Osteoblast (primary cell): ENCODE measurements at places on chromosomes 4 and X. TPM values are rescaled to one million over a fixed set of nuclear protein-coding genes. Genes with fewer than 3 reads are reported as not detected.

NXF2B gene
- not detected in 2 replicates for total RNA-seq

DGKK gene
- total RNA-seq, result not detected in 2 replicates

CNOT6L gene
- total RNA-seq, result 15.2 and 17.4 TPM in 2 replicates

PDGFRA gene
- 316 and 373 TPM in 2 replicates for total RNA-seq

CLCN5 gene
- total RNA-seq, result 13.0 and 13.8 TPM in 2 replicates

PDE5A gene
- 140 and 157 TPM in 2 replicates for total RNA-seq

ANOS1 gene
- 1.1 and 1.5 TPM in 2 replicates for total RNA-seq

ARHGAP36 gene
- not detected in 2 replicates for total RNA-seq

CXCL1 gene
- total RNA-seq, result 0.29 and 4.7 TPM in 2 replicates

ARMCX1 gene
- 67.7 and 70.1 TPM in 2 replicates for total RNA-seq

CYLC1 gene
- not detected in 2 replicates for total RNA-seq

DNA sequence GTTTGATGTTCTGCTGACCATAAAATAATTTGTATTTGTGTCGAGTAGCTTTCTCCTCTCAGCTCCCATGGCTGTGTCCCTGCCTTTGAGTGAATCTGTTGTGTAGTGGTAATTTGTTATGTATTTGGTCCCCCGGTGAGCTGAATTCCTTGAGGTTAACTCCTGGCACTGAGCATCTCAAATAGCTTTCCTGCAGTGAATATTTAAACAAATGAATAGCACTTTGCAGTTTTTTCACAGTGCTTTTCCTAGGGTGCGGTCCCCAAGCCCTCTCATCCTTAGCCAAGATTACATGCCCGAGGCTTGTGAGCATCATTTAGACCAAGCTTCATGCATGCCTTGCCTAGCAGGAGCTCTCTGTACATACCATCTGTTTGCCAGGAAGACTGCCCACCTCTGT, 74.2 kb downstream of the CLDN34 start:
- DNase-seq, result no peak

GRCh38 chrX:39969819-39970504, 127.8 kb downstream of the BCOR start:
- DNase-seq, result no peak

DNA sequence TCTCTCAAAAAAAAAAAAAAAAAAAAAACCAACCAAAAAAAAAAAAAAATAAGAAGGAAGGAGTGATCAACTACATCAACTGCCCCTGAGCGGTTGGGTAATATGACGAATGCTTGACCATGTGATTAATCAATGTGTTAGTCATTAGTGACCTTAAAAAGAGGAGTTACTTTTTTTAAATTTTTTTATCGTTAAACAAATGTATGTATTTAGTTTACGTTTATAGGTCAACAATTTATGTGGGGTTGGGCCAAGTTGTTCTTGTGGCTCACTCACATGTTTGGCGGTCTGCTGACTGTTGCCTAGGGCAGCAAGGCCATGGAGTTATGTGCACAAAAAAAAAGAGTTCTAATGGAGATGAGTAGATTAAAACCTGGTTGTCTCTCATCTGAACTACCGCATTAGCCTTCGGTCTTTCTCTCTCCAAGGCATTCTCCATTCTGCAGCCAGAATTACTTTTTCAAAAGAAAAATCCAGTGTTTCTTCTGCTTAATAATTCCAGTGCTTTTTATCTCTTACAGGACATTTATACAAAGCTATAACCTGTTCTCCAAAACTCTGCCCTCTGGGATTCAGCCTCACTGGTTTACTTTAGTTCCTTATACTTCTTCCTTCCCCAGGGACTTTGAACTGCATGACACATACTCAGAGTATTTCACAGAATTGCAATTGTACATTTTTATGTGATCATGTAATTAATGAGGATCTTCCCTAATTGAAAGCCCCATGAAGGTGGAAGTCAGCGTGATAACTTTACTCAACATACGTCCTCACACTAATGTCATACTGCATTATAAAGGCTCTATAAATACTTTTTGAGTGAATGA, 505.5 kb downstream of the ANKRD50 start:
- DNase-seq, result peak; percentile 44

DNA sequence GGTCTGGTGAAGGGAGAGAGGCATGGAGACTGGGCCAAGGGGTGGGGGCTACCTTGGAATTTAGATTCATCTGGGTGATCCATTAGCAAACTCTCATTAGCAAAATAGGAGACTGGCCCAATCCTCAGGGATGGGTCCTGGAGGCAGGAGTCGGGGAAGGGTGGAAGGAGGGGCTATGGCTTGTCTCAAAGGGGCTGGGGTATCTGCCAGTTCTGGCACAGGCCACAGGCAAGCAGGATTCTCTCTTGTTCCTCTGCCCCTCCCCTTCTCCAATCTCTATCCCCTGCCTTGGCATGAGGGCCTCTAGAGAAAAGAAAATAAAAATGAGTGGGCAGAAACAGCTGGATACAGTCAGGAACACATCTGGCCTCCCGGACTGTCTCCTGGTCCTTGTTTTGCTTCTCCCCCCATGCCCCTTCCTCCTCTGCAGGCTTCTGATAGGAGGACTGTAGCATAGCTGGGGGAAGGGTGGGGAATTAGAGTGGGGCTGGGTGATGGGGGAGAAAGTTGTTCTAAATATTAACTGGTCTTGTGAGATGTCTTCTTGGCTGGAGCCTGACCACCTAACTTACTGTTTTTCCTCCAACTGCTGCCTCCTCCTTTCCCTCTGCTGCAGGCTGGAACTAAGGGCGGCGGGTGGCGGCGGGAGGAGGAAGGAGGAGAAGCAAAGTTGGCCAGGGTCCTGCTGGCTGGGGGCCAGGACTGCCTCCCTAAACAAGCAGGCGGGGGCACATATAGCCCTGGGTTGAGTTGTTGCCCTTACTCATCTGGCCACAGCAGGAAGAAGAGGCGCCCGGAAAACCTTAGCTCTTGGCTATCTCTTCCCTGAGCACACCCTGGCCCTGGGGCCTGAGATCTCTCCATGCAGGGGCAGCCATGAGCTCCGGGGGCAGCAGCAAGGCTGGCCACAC, 53.3 kb upstream of the LAS1L start:
- DNase-seq, result peak; percentile 70

DNA sequence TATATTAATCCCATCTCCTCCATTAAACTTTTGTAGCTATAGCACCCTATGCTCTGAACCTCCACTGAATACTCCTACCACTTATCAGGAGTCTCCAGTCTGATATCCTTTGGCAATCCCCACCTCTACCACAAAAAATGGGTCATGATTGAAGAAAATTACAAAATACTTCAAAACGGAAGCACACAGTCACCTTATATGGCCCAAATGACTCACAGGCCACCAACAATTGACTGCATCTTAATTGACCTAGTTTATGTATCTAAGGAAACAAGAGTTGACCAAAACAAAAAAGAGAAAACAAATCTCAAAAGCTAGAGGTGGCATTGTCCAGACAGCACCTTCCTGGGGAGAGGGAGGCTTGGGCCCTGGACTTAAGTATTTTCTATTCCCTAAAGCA, 120.0 kb upstream of the DIAPH2 start:
- DNase-seq, result no peak

DNA sequence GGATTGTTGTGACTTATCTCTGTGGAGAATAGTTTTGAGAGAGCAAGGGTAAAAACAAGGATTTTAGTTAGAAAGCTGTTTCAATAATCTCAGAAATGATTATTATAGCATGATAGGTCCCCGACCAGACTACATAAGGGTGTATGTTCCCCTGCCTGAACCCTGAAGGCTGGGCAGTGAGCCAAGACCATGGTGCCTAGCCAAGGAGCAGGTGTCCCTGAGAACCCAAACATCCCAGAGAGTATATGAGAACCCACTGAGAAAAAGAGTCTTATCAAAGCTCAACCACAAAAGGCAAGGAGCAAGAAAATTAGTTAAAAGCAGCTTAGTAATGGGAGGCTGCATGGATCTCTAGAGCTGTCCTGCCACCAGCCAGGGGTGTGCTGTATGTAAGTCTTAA, 94.9 kb upstream of the UNC5C start:
- DNase-seq, result no peak

- no peak for DNase-seq
Observed at GRCh38 chrX:69795702-69796101, 179.8 kb downstream of the EDA start.

DNA sequence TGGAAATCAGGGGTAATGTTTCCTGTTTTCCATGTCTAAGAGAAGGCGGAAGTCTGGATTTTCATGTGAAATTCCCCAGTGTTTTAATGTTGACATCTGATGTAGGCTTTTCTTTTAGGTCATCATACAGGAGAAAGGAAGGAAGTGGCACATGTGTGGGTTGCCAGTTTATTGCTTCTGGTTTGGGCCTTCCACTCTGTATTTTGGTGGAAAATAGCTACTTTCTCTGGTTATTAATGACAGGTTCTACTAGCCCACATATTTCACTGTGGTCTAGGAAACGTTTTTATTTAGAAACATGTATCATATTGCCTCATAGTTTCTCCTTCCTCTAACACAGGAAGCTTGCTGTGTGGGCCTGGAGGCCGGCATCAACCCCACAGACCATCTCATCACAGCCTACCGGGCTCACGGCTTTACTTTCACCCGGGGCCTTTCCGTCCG, 7.2 kb downstream of the PDHA1 start:
- DNase-seq, result no peak

GRCh38 chr4:128384091-128384520, 96.5 kb upstream of the PGRMC2 start:
- no peak for DNase-seq

GRCh38 chr4:8114456-8115202, 44.0 kb downstream of the ABLIM2 start:
- peak; percentile 70 for DNase-seq

DNA sequence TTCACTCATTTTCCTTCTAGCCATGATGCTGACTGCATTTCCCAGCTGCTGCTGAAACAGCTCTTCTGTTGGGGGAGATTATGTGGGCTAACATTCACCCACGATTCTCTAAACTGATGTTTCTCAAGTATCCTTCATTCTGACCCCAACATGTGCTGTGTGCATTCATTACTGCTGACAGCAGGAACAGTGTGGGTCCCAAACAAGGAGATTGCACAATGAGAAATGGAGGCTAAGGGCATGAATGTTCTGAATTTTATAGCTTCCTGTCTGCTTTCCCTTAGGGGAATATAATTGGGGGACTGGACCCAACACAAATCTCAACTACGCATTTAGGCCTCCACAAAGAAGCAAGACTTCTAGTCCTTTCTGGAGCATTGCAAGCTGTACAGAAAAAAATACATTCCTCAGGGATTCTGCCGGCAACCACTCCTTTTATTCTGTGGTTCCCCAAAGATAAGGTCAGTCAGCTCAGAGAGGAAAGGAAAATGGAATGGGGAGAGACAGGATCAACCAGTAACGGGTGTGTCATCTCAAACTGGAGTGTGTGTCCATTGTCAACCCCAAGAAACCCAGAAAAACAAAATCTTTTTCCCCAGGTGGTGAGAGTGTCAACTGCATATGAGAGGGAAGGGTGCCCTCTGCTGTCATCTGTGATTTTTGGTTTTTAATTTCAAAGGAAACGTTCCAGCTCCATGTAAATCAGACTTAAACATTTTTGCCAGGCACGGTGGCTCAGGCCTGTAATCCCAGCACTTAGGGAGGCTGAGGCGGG, 81.5 kb upstream of the EGFL6 start:
- peak; percentile 72 for DNase-seq

DNA sequence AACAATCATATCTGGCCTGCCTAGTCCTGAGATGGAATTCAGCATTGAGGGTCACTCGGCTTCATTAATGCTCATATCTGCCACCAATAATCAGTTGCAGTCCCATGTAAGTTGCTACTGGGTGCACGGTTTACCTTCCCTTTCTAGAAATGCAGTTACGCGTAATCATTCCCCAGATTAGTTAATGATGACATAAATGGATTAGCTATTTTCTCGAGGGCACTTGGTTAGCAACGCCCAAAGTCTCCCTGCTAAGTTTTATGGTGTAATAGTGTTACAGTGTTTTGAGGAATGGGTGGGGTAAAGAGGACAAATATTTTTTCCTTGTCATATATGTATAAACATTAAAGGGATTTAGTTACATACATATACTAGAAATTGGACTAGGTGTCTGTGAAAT, 118.8 kb downstream of the MID1 start:
- DNase-seq, result no peak

DNA sequence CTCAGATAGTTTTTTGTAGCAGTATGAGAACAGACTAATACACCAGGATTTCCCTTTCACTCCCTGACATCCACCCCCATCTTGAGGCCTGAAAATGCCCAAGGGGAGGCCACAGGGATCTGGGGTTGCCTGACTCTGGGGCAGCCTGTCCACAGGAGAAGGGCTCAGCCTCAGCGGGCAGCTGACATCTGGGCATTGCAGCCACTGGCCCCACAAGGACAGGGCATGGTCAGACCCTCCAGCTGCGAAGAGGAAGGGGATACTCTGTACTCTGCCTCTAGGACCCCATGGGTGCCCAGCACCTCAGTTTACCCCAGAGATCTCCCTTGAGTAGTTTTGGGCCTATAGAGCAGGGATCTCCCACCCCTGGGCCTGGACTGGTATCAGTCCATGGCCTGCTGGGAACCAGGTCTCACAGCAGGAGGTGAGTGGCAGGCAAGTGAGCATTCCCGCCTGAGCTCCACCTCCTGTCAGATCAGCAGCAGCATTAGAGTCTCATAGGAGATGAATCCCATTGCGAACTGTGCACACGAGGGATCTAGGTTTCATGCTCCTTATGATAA, 138.9 kb downstream of the HMX1 start:
- DNase-seq, result no peak

- no peak for DNase-seq
Observed at GRCh38 chr4:73609706-73610105, 10.5 kb downstream of the RASSF6 start.

- no peak for DNase-seq
Observed at GRCh38 chrX:109704563-109704962, 28.5 kb downstream of the ACSL4 start.

DNA sequence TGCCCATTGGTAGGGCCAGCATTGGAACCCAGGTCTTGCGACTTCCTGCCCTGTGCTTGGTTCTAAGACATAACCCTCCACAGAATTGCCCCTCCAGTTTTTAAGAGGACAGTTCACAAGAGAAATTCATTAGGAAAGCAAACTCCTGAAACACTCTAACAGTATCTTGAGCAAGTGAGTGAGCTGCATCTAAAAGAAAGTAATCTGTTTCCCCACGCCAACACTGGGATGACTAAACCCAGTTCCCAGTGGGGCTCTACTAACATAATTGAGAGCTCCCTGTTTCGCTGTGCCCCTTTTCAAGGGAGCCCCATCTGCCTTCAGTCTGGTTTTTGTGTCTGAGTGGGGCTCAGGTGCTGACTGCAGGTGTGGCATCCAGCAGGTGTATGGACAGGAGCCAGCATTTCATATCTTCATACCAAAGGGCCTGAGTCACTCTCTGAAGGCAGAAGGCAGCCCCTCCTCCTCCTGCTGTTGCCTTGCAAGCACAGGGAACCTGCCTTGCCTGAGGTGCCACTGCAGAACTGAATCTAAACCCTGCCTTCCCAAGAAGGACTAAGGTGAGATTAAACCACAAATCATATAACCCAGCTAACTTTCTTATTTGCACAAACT, 8.0 kb downstream of the AMOT start:
- no peak for DNase-seq

- no peak for DNase-seq
Observed at GRCh38 chr4:24287096-24287495, 297.3 kb downstream of the DHX15 start.
